ENCODE measurements at places on chromosomes 13 and 19.

DNA sequence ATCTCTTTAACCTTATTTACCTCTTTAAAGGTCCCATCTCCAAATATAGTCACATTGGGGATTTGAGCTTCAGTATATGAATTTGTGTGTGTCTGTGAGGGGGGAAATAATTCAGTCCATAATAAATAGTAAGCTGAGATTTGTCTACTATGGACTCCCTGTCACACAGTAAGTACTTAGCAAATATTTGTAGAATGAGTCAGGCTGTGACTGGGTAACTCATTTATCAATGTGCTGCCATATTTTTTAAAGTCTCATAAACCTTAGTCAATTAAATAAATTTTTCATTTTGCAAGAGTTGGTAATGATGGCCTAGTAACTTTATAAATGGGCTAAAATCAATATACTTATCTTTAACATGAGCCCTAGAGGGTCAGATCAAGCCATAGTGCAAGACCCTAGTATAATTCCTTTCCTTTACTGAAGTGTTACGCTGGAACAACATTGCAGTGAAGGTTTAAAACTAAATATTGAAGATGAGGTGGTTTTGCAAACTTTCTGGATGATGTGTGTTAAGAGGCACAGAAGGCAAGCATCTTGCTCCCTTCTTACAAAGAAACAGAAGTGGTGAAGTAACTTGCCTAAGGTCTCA lies 305.1 kb downstream of the KCNRG start:
- DNase-seq: no peak

- peak; percentile 15 for DNase-seq
These were observed 38.9 kb downstream of the TSC22D1 start for GRCh38 chr13:44537248-44537647.

GRCh38 chr19:741506-742131 lies 9.3 kb upstream of the MISP start:
- DNase-seq: peak; percentile 17

- DNase-seq: no peak
These were observed 28.5 kb downstream of the GARRE1 start for GRCh38 chr19:34282611-34283519.

DNA sequence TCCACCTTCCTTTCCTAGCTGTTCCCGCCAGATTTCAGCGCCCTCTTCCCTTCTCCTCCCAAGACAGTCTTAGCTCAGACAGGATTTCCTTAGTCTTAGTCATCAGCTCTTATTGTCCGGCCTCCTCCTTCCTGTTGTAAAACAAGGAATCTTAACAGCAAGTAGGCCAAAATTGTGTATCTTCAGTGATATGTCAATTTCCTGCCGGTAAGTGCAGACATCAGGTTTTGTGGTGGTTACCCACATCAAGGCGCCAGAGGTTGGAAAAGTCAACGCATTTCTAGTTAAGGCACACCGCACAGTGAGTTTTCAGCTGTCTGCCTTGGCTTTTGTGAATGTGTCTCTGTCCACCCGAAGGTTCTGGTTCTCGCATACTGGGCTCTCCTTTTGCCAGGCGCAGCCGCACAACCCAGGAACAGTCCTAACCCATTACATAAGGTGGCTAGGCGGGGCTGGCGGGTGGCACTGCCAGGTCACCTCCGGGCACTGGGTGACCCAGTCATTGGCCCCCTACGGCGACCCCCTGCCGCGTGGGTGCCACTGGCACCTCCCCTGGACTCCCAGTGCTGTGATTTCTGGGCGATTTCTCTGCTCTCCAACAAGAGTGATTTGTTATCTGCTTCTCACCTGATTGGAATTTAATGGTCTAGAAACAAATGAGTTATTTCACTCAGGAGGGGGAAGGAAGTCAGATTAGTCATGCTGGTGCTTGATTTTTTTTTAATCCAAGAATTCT lies 12.9 kb downstream of the COL4A2 start:
- no peak for DNase-seq

DNA sequence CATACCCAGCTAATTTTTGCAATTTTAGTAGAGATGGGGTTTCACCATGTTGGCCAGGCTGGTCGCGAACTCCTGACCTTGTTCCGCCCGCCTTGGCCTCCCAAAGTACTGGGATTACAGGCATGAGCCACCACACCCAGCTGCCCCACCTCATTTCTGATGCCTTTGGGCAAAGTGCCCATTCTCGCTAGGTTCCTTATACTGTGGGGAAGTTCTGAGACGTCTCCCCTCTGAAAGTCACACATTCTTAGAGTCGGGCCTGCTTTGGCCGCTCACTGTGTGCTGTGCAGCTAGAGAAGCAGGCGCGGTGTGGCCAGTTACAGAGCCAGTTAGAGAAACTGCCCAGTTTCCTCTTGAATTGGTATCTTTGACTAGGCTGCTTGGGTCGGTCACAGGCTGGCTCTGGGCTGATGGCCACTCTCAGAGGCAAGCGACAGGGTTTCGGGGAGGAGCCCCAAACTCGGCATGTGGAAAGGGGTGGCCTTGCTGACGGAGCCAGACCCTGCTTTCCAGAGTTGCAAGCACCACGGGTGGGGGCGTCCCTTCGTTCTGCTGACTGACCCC lies 18.0 kb downstream of the PRAM1 start:
- DNase-seq: no peak

- no peak for DNase-seq
These were observed 109.8 kb downstream of the POSTN start for GRCh38 chr13:37488726-37489125.

- DNase-seq: no peak
These were observed 137.1 kb upstream of the ATXN8OS start for GRCh38 chr13:69970520-69970919.

GRCh38 chr13:27168086-27168485 lies 3.5 kb downstream of the USP12 start:
- no peak for DNase-seq

DNA sequence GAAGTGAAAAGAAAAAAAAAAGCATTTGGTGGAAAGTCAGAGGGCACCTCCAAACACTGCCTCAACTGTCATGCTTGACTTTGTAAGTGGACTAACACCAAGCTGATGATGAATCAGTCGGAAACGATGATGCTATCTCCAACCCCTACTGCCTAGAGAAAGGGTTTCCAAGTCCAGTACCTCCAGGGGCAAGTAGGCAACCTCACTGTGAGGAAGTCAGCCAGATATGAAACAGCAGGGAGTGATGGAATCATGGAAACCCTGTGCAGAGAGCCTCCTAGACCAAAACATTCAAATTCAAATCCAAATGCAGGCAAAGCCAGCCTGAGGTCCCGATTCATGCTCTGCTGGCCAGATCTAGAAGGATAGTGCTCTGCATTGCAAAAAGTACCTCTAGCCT lies 100.9 kb upstream of the SERP2 start:
- no peak for DNase-seq

GRCh38 chr13:112818698-112819045 lies 128.8 kb downstream of the ATP11A start:
- DNase-seq: no peak

DNA sequence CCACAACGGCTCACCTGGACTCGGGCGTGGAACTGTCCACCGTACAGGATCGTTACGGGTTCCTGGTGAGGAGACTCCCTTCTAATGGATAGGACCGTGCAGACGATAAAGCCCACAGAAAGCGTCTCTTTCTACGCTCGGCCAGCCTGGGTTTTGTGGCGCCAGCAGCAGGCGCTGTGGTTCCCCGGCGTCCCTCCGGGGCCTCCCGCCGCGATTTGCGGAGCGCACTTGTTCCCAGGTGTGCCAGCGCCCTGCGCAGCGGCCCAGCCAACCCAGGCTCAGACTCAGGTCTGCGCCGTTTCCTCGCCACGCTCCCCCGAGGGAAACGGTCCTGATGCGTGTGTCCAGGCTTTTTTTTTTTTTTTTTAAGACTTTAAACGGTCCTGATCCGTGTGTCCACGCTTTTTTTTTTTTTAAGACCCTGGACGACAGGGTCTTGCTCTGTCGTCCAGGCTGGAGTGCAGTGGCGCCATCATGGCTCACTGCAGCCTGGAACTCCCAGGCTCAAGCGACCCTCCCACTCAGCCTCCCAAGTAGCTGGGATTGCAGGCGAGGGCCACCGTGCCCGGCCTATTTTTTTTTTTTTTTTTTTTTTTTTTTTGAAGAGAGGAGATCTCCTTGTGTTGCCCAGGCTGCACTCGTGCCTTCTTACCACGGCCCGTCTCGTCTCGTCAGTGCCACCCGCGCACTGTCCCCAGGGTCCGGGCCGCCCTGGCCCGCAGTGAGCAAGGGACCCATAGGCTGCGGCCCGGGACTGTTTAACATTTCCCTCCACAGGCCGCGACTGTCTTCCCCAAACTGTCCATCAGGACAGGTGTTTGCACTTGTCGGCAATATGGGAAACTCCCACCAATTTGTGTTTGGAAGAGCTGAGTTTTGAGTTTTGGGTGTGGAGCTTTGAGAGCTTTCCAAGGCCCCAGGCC lies 23.8 kb downstream of the GJA3 start:
- DNase-seq: peak; percentile 57

DNA sequence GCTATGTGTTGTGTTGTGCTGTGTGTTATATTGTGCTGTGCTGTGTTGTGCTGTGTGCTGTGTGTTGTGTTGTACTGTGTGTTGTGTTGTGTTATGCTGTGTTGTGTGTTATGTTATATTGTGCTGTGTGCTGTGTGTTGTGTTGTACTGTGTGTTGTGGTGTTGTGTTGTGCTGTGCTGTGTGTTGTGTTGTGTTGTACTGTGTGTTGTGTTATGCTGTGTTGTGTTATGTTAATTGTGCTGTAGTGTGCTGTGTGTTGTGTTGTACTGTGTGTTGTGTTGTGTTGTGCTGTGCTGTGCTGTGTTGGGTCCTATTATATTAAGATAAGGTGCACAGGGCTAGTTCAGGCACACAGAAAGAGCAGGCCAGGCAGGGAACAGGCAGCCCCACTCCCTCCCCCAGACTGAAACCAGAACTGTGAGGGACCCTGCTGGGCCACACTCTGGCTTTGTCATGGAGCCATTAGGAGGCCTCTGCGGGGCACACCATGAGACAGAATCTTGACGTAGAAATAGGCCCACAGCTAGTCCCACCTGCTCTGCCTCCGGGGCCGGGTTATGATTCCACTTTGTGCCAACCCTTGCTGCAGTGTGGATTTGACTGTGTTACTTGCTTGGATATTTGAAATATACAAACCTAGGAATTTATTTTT lies 12.1 kb downstream of the SOX1 start:
- no peak for DNase-seq

GRCh38 chr13:61383111-61383510 lies 32.5 kb downstream of the PCDH20 start:
- DNase-seq: no peak

GRCh38 chr13:111904701-111905608 lies 162.0 kb upstream of the SOX1 start:
- no peak for DNase-seq

DNA sequence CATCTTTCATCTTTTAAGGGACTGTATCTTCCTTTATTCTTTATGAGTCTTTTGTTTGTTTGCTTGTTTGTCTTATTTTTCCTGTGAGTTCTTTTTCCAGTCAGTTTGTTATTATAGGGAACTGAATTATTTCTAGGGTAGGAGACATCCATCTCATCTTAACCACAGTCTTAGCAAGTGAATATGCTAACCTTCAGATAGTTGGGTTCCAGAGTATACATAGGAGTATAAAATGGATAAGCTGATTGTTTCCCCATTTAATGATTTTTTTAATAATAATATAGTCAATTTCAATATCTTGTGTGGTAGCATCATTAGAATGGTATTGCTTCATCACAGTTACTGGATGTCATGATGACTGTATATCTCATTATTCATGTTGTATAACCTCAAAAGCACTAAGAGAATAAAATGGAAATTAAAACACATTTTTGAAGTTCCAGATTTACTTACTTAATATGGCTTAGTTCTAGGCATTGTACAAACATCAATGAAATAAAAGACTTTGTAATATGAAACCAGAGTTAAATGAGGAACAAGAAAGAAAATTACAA lies 33.0 kb downstream of the GPC6 start:
- DNase-seq: no peak

DNA sequence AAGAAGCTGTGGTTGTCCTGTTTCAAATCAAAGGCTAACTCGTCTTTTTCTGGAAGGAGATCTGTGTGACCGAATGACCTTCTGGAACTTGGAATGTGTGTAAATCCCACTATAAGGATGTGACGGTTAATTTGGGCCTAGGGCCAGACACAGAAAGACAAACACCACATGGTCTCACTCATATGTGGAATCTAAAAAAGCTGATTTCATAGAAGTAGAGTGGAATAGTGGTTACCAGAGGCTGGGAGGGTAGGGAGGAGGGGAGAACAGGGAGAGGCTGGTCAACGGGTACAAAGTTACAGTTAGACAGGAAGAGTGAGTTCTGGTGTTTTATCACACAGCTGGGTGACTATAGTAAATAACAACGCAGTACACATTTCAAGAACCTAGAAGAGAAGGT lies 39.3 kb upstream of the RGCC start:
- DNase-seq: no peak

DNA sequence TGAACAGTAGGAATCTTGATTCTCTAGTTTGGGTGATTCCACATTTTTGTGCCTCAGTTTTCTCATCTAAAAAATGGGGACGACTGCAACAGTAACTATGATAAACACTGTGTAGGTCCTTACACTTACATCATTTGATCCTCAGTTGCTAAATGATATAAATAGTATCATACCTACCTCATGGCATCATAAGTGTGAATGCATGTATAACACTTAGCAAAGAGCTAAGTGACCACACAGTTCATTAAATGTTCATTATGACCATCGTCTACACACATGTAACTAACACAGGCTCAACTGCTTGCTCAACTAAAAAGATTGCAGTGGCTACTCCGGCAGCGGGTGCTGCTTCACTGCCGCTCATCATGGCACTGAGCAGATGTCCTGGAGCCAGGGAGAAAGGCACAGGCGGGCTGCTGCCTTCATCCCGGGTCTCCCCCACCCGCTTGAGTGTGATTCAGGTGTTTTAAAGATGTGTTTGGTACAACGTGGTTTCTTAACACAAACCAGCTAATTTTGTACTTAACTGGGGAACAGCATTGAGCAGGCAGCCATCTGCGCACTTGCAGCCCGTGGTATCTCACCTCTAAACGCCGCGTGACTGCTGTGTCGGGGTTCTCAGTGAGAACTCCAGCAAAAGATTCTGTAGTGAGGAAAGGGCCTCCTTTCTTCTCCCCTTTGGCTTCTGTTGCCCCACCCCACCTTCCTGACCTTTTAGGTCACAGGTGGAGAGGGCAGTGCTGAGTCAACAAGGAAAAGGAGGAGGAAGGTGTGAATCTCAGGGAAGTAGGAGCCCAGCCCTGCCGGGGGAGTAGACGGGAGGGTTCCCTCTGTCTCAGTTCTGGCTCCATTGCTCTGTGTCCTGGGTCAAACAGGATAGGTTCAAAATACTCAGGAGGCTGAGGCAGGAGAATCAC lies 11.7 kb upstream of the ACTN4 start:
- DNase-seq: no peak

GRCh38 chr13:55887561-55887960 lies 1253.2 kb upstream of the PRR20A start:
- no peak for DNase-seq

GRCh38 chr13:49108196-49108595 lies 111.9 kb upstream of the MLNR start:
- no peak for DNase-seq

- DNase-seq: peak; percentile 62
These were observed 224.5 kb downstream of the B3GLCT start for GRCh38 chr13:31424130-31424729.
